Activated T-cell treated with anti-CD3 and anti-CD28 coated beads, Interleukin-2, amount 50 U/mL, for 24 hours (primary cell): ENCODE measurements at places on chromosomes 1 and 21.
A peak's percentile ranks its signal among the peaks of the same experiment; 100 is the strongest.

GRCh38 chr21:31683029-31683428, 23.5 kb downstream of the SOD1 start:
- no peaks in the 10 kb centered on the region for H3K27me3 ChIP-seq
- H3K4me1 ChIP-seq, result no peaks in the 10 kb centered on the region
- no peak for DNase-seq
- peaks cover 76% of the 10 kb centered on the region for H3K36me3 ChIP-seq

GRCh38 chr1:205304695-205305070, 16.9 kb downstream of the NUAK2 start:
- H3K4me3 ChIP-seq, result no peak overlapping the region
- peak overlapping the region; percentile 41 for H3K27ac ChIP-seq
- no peak for DNase-seq
- peaks cover 48% of the 10 kb centered on the region for H3K4me1 ChIP-seq
- H3K36me3 ChIP-seq, result peaks cover 63% of the 10 kb centered on the region

DNA sequence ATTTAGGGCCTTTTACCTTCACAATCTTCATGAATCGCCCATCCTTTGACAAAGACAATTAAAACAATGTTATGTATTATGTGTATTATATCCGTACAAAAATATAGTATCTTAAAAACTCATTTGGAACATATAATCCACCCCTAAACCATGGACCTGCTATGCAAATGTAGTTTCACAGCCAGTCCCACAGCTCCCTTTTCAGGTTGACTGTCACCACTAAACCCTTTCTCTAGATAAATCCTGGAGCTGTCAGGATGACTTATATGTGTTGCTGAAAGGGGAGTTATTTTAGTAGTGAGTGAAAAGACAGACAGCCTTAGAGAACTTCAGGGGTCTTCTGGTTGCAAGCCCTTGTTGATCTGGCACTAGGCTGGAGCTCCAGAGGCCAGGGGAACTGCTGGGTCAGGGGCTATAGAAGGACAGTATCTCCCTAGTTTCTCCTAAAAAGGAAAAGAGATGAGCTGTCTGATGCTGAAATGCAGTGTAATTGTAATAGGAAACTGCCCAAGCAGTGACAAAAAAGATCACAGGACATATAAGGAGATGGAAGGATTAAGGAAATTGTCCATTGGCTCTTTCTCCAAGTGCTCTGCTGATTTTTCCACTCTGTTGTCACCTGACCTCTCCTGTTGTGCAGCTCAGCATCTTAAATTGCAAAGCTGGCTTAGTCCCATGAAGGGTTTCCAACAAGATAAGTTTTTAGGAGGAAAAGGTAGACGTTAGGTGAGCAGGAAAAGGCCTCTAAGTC, 127.7 kb downstream of the S1PR1 start:
- no peaks in the 10 kb centered on the region for H3K27me3 ChIP-seq
- no peaks in the 10 kb centered on the region for H3K4me1 ChIP-seq

DNA sequence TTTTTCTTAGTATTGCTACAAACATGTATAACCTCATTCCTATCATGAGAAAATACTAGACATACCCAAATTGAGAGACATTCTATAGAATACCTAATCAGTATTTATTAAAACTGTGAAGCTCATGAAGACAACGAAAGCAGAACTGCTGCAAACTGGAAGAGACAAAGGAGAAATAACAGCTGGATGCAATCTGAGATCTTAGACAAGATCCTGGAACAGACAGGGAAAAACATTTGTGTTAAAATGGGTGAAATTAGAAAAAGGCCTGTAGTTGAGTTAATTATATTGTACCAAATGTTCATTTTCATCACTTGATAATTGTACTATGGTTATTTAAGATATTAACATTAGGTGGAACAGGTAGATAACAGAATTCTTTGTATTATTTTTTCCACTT, 392.0 kb downstream of the PLPP3 start:
- H3K4me3 ChIP-seq, result no peak overlapping the region
- no peak for DNase-seq
- no peak overlapping the region for H3K27ac ChIP-seq

GRCh38 chr1:218516526-218516925, 171.4 kb downstream of the TGFB2 start:
- H3K4me1 ChIP-seq, result no peaks in the 10 kb centered on the region
- H3K36me3 ChIP-seq, result no peaks in the 10 kb centered on the region
- DNase-seq, result no peak
- no peak overlapping the region for H3K4me3 ChIP-seq
- peaks cover 7% of the 10 kb centered on the region for H3K27me3 ChIP-seq

DNA sequence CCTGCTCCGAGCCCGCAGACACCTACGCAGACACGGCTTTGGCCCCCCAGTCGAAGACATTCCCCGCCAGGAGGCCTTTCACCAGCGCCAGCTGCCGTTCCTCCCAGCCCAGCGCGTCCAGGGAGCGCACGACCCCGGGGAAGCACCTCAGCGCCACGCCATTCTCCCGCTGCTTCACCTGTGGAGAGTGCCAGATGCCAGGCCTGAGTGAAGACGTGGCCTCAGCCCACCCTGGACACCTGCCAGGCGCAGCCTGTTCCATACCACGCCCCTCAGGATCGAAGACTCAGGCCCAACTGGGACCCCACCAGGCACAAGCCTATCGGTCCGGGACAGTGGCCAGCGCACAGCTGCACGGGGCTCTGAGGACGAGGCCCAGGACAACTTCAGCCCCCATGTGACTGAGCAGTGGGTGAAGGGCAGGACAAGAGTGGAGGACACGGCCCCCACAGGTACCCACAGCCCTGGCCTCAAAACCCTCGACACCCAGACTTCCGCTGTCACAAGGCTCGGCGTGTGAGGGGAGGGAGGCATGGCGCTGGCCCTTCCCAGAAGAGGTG, 13.5 kb downstream of the PANK4 start:
- peaks cover 83% of the 10 kb centered on the region for H3K36me3 ChIP-seq
- H3K27me3 ChIP-seq, result no peaks in the 10 kb centered on the region
- no peak for DNase-seq
- H3K4me3 ChIP-seq, result no peak overlapping the region
- no peak overlapping the region for H3K27ac ChIP-seq
- H3K4me1 ChIP-seq, result no peaks in the 10 kb centered on the region
